Inflammatory macrophage treated with lipopolysaccharide for 1 hour (primary cell): ENCODE measurements at places on chromosomes 3 and 15.

DNA sequence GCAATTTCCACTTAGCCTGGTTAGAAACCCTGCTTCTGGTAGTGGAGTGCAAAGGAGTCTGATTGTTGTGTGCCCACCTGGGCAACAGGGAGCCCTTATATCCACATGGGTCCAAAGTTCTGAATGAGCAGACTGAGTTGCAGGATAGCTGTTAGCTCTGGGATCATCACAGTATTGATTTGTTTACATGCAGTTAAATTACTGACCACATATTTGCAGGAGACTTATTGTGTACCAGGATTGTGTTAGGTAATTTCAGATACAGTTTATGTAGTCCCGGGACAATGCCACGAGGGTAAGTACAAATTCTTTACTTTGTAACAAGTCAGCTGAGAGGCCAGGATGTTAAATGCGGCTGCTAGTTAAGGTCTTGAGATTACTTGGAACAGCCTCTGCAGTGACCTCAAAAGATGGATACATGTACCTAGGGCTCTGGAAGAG lies 18.8 kb downstream of the ARHGEF26 start:
- DNase-seq: no peak

DNA sequence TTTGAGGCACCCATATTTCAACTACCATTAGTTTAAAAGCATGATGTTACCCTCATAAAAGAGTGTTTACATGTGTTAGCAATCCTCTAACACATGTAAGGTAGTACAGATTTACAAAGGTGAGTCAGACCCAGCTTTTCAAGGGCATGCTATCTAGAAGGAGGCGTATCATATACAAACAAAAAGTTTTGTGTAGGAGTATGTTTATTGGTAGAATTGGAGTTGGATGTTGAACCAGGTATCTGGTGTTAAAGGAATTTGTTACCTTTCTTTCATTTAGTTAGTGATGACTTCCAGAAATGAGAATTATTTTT lies 2.4 kb downstream of the HACD3 start:
- DNase-seq: no peak

DNA sequence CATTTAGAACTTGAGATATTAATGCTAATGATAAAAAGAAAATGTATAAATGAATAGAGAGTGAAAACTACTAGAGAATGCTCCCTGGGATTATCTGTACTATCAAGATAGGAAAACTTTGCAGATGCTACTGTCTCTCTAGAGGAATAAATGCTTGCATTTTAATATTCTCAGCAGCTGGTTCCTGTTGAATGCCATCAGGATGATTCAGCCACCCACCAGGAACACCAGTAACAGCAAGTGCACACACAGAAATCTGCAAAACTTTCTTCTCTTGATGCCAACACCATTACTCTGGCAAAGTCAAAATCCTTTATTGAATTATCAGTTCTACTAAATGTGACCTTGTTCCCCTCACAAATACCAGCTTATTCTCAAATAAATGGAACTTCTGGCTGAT lies 148.4 kb downstream of the TIGIT start:
- no peak for DNase-seq

GRCh38 chr3:99410789-99411311 lies 227.5 kb upstream of the COL8A1 start:
- DNase-seq: no peak

- DNase-seq: no peak
Measured at GRCh38 chr3:18989237-18989795, 159.0 kb upstream of the KCNH8 start.

DNA sequence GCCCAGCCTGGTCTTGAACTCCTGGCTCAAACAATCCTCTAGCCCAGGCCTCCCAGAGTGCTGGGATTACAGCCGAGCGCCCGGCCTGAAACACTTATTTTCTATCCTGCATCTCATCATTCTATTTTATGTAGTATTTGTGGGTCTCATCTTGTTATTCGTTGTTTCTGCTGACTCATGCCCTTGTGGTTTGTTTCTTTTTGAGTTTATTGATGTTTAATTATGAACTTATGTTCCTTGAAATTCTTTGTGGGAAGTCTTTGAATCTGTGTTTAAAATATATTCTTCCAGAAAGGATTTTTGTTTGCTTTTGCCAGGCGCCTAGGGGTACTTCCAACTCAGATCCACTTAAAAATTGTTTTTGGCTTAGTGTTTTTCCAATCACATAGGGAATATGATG lies 78.3 kb upstream of the C15orf39 start:
- no peak for DNase-seq

GRCh38 chr3:26365706-26366105 lies 256.9 kb upstream of the LRRC3B start:
- no peak for DNase-seq

DNA sequence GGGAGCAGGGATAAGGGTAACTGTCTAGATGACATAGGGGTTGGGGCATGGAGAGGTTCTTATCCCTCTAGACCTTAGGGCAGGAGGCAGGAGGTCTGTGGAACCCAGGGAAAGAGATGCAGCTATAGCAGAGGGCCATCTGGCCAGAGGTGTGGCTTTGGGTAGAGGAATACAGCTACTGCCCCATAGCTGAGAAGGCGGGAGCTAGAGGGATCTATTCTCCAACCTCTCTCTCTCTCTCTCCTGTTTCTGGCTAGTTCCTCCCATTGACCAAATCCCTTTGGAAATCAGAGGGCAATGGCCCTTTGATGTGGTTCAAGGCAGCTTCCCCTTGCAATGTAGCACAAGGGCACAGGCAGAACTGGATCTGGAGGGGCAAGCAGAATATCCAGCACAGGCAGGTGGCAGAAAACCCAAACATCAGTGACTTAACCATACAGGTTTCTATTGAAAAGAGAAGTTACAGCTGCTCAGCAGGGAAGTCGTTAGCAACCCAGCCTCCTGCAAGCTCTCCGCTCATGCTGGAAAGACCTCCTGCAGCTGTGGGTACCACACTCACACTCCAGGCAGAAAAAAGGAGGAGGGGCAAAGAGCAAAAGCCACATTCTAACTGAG lies 22.3 kb upstream of the LMOD3 start:
- no peak for DNase-seq
